NCI-H2081 (cell line): ENCODE measurements at places on chromosomes 6 and 20.

GRCh38 chr20:54263116-54263690 lies 55.3 kb downstream of the PFDN4 start:
- DNase-seq = no peak

- DNase-seq = no peak
Measured at GRCh38 chr6:141056945-141057625, 1075.6 kb upstream of the GJE1 start.

DNA sequence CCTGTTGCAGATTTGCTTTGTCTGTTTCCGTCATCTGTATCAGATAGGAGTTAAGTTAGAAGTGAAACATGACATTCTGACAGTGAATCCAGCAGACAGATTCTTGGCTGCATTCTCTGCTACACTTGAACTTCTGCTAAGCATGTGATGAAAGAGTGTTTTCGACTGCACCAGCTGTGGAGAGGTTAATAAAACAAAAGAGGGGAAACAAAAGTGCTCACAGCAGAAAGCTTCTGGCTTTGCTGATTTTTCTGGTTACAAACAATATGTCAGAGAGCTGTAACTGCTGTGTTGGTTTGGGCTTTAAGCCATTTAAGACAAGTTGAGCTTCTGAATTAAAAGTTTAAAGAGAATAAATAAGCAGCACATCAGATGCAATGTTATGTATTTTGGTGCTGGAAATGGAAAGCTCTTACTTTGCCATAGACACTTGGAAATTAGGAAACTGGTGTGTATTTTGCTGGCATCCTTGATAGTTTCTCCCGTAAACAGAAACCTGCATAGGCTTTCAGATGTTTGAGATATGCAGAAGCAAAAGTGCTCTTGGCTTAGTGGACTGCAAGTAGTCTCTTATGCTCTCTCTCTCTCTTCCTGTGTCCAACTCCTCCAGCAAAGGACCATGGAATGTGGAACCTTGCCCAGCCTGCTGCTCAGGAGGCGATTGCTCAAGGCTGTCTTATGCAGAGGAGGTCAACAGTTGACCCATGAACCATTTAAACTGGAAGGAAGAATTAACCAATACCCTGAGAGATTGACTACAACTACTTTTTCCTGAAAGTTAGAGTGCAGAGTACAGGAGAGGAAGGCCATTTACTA lies 104.9 kb downstream of the RPS12 start:
- no peak for DNase-seq

DNA sequence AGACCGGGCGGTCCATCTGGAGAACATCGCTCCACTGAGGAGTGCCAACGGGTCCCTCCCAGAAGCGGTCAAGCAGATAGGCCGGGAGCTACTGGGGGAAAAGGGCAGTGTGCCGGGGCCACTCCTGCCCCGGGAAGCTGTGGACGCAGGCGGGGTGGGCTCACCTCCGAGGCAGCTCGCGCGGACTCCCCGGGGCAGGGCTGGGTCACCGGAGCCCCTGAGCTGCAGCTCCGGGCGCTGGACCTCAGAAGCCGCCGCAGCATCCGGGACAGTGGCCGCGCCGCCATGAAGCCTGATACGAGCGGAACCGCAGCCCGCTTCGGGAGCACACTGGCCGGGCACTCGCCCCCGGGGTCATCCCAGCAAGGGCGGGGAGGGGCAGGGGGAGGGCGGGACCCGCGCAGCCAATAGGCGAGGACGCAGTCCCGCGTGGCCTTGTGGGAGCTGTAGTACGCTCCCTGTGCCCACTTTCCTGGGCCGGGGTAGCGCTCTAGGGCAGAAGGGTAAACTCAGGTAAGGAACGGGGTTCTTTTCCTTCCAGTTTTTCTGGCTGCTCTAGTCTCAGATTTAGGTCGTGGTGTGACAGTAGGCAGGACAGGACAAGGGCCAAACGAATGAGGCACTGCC lies at the start of gene MOCS1:
TSS of gene MOCS1 (minus strand) at position 332 of the 627 bp plus-strand sequence. CDS start at position 287, 45 bp downstream.
- DNase-seq = peak; percentile 41

DNA sequence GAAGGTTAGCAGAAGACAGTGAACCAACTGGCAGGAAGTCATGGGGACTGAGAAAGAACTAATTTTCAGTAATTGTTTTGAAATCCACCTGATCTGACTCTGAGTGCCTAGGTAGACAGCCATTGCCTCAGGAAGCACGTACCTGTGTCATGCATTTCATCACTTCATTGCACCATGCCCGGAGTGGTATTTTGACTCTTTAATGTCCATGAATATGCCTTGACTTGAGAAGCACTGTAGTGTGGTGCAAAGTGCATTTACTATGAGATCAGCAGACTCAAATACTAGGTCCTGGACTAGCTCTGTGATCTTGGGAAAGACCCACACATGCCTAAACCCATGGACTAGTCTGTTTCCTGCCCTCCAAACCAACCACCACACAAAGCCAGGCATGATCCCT lies 370.9 kb upstream of the MARCKS start:
- DNase-seq = no peak

DNA sequence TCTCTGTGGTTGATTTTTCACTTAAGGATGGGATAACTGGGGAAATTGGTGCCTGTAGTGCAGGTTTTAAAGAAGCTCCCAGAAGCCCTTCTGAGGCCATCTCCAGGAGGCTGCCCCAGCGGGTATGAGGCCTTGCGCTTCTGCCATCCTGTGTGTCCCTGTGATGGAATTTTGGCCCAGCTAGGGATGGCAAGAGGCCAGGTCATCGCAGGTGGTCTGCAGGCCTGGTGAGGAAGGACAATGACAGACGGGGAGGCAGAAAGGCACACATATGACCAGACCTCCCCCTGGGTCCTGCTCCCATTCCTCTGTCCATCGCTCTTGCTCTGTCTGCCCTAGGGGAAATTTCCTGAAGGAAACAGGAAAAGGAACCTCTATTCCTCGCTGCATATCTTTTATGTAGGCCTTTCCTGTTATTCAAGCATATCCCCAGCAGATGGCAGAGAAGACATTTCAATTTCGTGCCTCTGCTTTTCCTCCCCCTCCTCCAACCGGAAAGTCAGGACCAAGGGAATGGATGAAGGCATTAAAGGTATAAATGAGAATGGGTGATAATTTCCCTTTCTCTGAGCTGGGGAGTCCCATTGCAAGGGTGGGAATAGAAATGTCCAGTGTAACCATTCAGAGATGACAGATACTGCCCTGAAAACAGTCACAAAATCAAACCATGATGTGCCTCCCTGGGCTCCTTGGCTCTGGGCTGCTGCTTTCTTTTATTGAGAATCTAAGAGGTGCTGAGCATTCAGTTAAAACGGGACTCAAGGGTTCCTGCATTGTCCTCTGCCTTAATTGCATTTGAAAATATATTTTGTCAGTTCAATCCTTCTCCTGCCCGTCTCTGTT lies 17.6 kb upstream of the HLA-F start:
- peak; percentile 42 for DNase-seq

- DNase-seq = no peak
Measured at GRCh38 chr6:25138934-25139415, 140.2 kb upstream of the CARMIL1 start.

DNA sequence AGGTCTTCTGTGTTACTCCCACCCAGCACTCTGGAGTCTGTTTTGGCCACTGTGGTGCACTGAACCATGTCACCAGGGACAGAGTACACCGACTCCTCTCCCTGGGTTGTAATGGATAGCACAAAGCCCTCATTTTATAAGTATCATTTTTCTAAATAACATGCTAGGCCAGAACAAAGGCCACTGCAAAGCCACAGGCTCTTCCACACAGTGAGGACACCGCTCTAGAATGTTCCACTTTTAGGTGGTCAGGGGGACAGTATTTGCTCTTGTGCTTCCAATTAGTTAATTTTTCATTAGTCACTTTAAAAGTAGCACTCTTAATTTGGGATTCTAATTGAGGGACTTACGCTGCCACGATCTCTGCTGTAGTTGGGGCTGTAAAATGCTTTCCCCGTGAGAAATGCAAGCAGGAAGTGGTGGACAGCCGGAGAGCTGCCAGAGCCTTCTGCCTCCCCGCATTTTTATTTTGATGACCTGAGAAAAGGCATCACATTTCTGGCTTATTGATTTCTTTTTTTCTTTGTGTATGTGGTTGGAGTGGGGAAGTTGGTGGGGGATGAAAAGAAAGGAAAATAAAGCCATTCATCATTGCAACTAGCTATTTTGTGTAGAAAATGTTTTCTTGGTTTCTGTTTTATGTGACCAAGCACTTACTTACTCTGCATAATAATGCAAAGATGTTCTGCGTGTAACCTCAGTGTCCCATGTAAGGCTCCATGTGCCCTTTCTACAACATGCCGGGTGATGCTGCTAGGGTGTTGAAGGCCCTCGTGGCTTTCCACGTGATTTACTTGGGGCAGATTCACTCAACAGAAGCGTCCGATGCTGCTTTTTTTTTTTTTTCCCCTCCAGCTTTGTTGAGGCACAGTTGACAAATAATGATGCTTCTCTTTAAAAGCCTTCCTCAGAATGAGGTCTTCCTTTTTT lies 195.9 kb downstream of the SASH1 start:
- no peak for DNase-seq
